Kidney (tissue), 22 donors: ENCODE measurements at places on chromosomes 6 and 20. TPM values are rescaled to one million over a fixed set of nuclear protein-coding genes. Genes with fewer than 3 reads are reported as not detected.

GRCh38 chr6:12921467-12921866 lies 204.9 kb downstream of the PHACTR1 start:
- no peak for DNase-seq

GRCh38 chr6:11650711-11651110 lies 113.2 kb downstream of the TMEM170B start:
- DNase-seq, result no peak

- DNase-seq, result no peak
These were observed 527.4 kb downstream of the BMP2 start for GRCh38 chr20:7294816-7295360.

DNA sequence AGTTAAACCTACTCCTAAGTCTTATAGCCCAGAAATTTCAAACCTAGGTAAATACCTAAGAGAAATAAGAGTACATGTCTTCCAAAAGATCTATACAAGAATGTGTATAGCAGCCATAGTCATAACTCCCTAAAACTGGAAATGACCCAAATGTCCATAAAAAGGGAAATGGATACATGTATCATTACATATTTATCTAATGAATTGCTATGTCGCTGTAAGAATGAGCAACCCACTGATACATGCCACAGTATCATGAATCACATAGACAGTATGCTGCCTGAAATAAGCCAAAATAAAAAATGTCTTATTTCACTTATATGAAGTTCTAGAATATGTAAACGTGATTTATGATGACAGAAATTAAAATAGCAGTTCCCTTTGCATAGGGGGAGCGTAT lies 679.5 kb downstream of the MAFB start:
- DNase-seq, result no peak

The PLEKHG1 gene
- 58.7 TPM for total RNA-seq
